H7 (cell line): ENCODE measurements at places on chromosomes 13 and 19.

DNA sequence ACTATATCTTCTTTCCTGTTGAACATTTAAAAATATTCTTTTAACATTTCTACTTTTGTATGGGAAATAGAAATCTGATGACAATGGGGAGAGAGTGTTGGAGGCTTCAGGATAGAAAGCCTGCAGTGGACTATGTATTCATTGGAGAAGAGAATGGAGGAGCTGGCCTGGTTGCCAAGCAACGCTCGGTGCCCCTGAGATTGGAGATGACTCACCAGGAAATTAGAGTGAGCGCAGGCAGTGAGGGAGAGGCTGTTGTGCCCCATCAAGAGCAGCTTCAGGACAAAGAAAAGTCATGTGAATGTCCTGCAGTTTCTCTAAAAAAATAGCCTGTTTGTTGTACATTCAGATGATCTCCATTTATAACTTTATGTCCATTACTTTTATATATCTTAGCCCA lies 48.7 kb upstream of the ZNF835 start:
- DNase-seq = no peak

DNA sequence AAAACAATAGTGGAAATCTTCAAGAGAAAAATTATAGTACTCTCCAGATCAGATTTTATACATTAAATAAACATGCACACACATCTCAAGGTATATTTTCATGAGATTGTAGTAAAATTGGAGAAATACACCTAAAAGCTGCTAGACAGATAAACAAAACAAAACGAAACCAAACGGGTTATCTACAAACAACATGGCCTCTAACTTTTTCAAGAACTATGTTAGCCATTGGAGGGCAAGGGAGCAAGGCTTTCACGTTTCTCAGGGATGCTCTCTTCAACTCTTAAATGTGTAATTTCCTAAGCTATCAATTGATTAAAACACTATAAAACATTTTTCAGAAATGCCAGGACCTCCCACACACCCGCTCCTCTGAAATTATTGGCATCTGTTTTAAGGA lies 1262.4 kb upstream of the PCDH20 start:
- no peak for DNase-seq

DNA sequence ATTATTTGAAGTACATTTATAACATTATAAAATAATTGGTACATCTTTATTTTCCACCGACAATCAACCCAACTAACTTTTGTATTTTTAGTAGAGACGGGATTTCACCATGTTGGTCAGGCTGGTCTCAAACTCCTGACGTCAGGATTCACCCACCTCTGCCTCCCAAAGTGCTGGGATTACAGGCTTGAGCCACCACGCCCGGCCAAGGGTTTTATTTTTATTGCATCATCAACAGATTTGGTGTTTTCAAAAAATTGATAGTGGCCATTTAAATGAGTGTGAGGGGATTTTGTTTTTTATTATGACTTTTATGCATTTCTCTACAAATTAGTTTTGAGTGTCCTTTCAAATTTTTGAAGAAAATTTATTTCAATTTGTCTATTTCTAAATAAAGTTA lies 10.6 kb downstream of the ZNF726 start:
- no peak for DNase-seq

GRCh38 chr13:64413529-64413928 lies 2816.6 kb downstream of the PCDH9 start:
- DNase-seq = no peak

DNA sequence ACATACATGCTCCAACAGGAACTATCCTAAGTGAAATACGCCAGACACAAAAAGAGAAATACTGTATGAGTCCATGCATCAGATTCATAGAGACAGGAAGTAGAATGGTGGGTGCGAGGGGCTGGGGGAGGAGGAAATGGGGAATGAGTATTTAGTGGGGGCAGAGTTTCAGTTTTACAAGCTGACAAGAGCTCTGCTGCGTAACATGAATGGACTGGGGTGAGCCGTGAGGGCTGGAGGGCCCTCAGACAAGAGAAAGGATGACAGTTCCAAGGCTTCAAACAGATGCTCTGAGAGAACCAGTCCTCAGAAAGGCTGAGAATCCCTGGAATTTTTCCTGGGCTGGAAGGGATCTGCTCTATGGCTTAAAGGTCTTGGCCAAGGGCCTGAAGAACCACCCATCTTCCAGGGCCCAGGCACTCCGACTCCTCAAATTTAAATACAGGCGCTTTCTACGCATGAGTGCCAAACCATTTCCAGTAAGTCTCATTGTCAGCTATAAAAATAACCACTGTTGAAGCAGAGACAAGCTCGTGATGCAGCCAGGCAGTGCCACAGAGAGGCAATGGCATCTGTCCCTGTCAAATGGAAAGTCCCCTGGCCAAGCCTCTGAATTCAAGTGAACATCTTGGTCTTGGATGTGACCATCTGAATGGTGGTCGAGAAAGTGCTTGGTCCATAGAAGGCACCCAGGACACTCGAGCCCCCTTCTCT lies 17.5 kb downstream of the KLF2 start:
- no peak for DNase-seq

DNA sequence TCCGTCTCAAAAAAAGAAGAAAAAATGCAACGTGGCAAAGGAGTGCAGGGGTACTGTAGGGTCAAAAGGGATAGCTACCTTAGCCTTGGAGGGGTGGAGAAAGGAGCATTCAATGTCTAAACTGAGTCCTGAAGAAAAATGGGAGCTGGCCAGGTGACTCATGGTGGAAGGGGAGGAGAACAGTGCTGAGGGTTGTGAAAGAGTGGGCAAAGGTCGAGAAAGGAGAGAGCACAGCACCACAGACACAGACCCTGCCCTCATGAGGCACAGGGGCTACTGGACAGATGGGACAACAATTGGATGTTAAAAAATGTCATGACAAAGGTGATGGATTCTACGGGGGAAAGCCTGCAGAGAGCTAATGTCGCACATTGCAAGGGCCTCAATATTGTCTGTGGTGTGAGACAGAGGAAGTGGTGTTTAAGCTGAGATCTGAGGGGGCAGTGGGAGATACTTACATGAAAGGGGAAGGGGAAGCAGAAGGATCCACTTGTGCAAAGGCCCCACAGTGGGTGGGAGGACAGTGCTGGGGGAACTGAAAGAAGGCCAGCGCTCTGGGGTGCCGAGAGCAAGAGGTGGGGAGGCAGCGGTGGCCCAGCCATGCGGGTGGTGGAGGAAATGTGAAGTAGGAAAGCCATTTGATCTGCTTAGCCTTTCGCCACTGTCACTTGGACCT lies 42.9 kb upstream of the URAD start:
- no peak for DNase-seq

DNA sequence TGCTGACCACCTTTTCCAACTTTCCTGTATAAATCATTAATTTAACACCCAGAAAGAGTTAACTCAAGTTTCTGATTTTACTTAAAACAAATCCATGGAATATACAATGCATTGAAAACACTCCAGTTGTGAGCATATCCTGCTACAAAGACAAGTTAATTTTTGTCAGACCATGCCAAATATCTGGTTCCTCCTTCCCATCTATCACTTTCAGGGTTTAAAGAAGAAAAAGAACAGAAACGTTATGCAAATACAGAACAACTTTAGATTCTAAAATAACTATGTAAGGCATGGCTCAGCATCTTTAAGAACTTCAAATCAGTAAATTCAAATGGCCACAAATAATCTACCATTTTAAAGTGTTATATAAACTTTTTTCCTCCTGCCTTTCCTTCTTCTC lies 14.9 kb downstream of the MRPS31 start:
- DNase-seq = no peak

GRCh38 chr13:39816936-39817335 lies 161.5 kb downstream of the COG6 start:
- no peak for DNase-seq

DNA sequence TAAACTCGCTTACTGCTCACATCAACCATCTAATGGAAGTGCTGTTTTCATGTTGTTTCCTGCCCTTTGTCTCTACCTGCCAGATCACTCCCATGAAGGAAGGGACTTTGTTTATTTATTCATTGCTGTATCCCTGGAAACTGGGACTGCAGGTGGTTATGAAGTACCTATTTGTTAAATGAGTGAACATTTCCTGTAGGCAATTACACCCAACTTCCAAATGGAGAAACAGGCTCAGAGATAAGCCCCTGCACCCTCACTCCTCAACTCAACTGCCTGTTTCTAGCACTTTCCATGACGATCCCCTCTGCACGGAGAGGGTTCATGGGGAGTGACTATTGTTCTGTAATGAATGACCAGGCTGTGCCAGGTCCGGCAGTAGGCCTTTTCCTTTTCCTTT lies 1.9 kb upstream of the SELENOW start:
- DNase-seq = peak; percentile 49

GRCh38 chr13:48994706-48995105 lies 19.0 kb downstream of the FNDC3A start:
- no peak for DNase-seq

- DNase-seq = no peak
Measured at GRCh38 chr13:51432576-51432975, 20.3 kb downstream of the INTS6 start.

DNA sequence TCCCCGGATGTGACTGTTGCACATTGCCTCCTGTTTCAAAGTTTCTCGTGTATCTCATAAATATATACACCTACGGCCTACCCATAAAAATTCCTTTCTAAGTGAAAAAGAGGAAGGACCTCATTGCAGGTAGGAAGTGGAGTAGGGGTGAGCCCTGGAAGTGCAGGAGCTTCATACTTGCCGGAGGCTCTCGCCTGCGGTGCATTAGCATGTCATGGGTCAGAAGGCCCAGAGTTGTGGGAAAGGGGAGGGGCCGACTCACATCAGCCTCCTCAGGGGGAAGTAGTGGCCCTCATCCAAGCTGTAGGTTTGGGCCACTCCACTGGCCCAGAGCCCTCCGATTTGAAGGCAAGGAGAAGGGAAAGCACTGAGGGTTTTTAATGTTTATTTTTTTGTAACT lies 26.0 kb upstream of the IRS2 start:
- peak; percentile 42 for DNase-seq

DNA sequence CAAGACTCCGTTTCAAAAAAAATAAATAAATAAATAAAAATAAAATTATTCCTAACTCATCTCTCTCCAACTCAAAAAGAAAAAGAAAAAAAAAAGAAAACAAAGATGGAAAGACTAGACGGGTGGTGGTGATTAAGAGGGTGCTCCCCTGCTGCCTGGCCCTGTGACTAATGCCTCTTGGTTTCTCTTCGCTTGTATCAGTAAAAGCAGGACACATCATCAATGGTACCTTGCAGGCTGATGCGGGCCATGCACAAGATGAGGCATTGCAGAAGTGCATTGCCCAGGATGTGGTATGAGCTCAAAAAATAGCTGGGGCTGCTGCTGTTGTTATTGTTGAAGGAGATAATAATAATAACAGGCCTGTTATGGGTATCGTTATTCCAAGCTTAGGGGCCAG lies 14.6 kb downstream of the ACER1 start:
- DNase-seq = no peak

- no peak for DNase-seq
Measured at GRCh38 chr13:26323764-26324163, 69.8 kb downstream of the CDK8 start.

DNA sequence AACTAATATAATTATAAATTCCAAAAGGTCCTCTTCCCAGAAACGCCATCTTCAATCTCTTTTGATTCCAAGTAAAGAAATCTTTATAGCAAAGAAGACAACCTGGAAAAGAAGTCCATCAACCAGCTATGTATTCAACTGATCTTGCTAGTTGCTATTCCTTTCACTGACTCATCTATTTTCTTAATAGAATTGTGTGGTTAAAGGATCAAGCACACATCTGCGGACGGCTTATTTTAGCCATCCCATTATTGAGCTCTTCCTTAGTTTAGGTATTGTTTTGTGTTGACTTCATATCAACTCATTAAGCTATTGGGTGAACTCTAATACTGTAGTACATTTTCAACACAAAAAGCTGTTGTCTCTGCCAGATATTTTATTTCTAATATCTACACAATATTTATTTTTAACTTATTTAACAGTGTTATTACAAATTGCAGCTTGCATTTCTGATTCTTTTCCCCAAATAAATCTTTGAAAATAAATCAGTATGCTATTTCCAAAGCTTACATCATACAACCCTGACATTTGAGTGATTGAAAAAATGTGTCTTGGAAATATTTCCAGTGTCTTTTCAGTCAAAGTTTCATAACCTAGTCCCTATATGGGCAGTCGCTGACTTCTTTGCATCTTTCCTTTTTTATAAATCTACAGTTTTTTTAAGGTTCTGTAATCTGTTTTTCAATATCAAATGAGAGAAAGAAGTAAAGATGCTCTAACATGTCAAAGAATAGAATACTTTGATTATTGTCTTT lies 158.8 kb upstream of the SPRY2 start:
- DNase-seq = no peak

DNA sequence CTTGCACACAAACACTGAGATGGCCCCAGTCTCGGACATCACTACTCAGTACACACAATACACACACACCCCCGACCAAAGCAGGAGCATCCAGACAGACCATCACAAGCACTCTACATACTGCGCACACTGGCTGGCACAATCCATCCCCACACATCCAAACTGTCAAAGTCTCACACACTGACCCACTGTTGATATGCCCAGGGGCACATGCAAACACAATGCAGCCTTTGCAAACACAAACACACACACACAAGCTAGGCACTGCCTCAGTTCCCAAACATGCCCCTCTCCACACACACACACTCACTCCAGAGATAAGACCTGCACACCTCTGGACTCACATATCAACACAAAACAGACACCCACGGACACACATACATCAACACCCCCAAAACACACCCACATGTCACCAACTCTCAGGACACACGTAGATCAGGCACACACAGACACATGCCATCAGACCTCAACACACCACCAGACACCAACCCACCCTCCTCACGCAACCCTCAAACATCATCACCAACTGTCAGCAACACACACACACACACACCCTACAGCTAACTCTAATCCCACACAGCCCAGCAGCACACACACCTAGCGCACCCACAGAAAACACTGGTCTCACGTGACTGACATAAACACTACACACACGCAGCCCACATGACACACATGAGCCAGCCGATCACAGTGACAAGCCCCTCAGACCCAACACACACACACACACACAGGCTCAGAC lies 1.9 kb downstream of the BBC3 start:
- DNase-seq = peak; percentile 30

DNA sequence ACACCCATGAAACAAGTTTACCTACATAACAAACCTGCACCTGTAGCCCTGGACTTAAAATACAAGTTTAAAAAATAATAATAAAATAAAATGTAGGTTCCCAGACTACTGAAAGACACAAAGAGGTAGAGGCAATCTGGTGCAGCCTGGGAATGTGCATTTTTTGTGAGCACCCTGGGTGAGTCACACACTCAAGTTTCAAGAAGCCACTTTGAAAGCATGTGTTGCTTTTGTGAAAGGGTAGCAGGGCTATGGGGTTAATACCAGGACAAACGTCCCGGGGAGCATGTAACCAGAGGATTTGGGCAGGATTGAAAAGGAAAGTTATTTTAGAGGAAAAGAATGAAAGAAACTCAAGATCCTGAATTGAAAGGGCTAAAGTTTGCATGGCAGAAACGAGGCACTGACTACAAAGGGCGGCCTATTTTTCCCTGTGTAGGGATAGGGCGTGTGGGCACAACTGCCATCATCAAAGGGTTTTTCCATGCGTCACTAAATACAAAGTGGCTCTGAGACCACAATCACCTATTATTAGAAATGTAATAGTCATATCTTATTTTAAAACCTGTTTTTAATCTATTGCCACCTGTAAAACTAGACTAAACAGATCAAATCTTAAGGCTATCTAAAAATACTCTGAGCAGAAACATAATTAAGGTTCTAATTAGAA lies 314.9 kb downstream of the COG6 start:
- DNase-seq = no peak
